ENCODE measurements at places on chromosomes 5 and 9. TPM values are rescaled to one million over a fixed set of nuclear protein-coding genes. Genes with fewer than 3 reads are reported as not detected.

The NTMT1 gene
- 17.8 TPM for total RNA-seq

DNA sequence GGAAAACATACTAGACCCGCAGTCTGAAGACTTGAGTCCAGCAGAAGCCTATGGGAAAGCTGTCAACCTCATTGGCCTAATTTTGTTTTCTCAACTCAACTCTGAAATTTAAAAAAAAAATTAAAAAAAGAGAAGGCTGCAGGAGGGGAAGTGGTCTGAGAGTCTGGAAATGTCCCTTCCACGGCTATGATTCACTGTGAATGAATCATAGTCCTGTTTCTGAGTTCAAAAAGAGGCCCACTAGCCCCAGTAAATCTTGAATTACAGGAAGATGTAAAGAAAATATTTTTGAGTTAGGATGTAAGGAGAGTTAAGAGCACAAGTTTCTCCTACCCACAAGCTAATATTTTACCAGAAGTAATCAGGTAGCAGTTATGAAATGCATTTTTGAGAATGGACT lies 565.5 kb upstream of the DMAC1 start:
- DNase-seq: no peak

GRCh38 chr9:37036371-37036775 lies 2.3 kb upstream of the PAX5 start:
- no peak for DNase-seq

GRCh38 chr5:151082282-151082902 lies 1.6 kb upstream of the TNIP1 start:
- DNase-seq: no peak

DNA sequence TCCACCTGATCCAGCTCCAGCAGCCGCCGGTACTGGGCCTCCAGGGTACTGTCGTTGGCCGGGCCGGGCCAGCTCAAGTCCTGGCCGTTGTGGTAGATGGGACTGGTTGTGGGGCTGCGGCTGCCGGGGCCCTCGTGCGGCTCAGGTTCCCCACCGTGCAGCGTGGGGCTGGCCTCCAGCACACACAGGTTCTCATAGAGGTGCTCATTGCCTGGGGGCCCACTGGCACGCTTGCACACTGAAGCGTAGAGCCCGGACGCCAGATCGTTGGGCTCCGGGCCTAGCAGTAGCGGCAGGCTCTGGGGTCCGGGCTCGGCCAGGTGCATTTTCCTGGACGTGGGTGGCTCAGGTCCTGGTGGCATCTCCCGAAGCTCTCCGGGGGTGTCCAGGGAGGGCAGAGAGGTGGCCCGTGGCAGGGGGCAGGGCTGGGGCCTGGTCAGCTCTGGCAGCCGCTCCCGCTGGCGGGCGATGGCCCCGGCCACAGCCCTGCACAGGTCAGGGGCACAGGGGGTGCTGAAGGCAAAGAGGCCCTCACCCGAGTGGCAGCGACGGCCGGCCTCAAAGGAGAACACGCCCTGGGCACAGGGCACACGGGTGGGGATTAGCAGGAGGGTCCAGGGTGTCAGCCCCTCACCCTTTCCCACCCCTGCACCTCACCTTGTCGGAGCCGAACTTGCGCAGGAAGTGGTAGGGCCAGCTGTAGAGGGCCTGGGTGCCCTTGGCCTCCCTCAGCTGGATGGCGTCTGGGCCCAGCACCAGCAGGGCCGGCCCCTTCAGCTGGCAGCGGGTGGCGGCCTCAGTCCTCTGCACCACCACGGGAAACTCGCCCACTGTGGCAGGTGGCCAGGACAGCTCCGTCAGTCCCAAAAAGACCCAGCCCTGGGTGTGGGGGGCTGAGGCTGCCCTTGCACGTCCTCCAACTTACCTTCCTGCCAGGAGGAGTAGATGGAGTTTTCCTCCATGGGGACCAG lies 5.3 kb downstream of the DOK3 start:
- DNase-seq: no peak

- DNase-seq: no peak
Measured at GRCh38 chr9:76758476-76758875, 5.8 kb upstream of the PCA3 start.

Data from uterus (tissue), 4 donors.